ENCODE measurements at places on chromosomes 12 and 14.

- DNase-seq: no peak
Measured at GRCh38 chr12:28033538-28033915, 61.0 kb upstream of the PTHLH start.

- no peak for DNase-seq
Measured at GRCh38 chr12:32918890-32919801, 22.6 kb upstream of the PKP2 start.

DNA sequence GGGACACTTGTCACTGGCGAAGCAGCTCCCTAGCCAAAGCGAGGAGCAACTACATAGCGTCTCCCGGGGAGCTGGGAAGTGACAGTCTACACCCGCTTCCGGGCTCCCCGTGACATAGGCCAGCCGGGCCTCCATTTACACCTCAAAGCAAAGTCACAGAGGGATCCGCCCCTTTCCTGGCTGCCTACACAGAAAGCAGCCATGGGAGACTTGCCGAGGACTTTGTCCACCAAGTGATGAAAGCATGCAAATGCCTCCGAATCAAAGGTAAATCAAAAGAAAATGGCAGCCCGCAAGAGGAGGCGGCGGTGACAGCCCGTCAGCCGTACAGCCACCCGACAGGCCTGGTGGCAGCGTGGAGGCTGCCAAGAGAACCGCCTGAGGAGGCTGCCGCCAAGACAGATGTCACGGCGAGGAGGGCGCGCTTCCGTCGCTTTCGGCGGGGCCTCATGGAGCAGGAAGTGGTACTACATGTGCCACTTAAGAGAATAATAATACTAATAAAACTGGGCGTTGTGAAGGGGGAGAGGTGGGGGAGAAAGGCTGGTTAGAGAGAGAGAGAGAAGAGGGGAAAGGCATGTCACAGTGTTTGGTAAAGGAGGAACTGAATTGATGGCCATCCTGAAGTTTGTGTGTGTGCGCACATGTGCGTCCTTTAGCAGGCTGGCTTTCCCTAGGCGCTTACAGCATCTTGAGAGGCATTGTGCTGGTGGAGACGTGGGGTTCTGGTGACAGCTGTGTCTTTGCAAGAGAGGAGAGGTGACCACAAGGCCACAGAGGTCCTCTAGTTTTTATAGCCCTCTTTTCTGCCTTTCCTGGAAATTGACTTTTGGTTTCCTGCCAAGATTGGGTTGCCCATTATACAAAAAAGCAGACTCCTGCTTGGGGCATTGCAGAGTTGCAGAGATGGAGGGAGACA lies 661.7 kb downstream of the VRK1 start:
- DNase-seq: peak; percentile 66

DNA sequence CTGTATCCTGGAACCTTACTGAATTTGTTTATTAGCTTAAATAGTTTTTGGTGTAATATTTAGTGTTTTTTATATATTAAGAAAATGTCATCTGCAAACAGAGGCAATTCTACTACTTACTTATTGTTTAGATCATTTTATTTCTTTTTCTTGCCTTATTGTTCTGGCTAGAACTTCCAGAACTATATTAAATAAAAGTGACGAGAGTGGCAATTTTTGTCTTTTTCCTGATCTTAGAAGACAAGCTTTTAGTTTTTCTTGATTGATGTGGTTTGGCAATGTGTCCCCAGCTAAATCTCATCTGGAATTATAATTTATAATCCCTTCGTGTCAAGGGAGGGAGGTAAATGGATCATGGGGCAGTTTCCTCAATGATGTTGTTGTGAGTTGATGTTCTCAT lies 857.8 kb downstream of the SLC6A15 start:
- DNase-seq: no peak

GRCh38 chr12:67433385-67434175 lies 164.4 kb downstream of the CAND1 start:
- no peak for DNase-seq

- peak; percentile 16 for DNase-seq
Measured at GRCh38 chr12:5796171-5796958, 148.7 kb downstream of the ANO2 start.

GRCh38 chr12:106248312-106248845 lies 559 bp upstream of the CKAP4 start:
- no peak for DNase-seq

GRCh38 chr14:97178781-97179180 lies 381.6 kb downstream of the VRK1 start:
- DNase-seq: no peak

GRCh38 chr12:47884501-47884900 lies 20.3 kb downstream of the VDR start:
- DNase-seq: no peak

- no peak for DNase-seq
Measured at GRCh38 chr12:130476451-130477135, 138.9 kb downstream of the PIWIL1 start.

DNA sequence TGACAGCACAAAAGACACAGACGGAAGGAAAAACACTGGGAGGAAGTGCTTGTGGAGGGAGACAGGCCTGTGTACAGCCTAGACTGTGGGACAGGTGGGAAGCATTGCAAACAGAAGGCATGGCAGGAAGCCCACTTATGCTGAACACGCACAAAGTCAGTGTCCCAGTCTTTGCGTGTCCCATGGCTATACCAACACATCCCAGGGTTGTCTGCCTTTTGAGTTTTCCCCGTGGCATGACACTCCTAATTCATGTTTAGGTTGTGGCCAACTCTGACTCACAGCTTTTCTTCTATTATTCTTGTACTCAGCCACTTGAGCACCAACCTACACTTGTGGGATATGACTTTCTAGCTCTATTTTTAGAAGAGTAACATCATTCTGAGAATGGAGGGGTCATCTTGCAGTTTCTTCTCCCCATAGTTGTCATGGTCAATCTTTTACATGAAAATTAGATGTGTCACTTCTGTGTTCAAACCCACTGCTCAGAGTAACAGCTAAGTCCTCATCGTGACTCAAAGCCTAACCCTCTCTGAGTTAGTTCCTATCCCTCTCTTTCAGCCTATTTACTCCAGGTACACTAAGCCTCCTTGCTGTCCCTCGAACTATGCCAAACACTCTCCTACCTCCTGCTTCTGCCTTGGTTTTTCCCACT lies 27.5 kb upstream of the JPH4 start:
- no peak for DNase-seq

DNA sequence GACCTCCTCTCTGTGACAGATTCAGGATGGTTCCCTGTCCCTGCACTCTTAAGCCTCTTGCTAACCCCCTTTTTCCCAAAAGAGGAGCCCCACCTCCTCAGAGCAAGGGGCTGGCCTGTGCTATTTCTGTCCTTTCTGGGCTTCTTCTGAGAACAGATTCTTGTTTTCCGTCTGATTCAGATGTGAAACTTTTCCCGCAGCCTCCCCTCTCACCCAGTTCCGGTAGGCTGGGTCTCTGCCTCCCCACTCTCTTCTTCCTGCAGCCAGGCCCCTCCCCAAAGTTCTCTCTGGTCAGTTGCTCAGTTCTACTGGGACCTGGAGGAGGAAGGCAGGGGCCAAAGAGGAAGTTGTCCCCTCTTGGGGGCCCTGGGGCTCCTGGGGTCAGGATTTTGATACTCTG lies 11.8 kb downstream of the PDE1B start:
- DNase-seq: no peak

DNA sequence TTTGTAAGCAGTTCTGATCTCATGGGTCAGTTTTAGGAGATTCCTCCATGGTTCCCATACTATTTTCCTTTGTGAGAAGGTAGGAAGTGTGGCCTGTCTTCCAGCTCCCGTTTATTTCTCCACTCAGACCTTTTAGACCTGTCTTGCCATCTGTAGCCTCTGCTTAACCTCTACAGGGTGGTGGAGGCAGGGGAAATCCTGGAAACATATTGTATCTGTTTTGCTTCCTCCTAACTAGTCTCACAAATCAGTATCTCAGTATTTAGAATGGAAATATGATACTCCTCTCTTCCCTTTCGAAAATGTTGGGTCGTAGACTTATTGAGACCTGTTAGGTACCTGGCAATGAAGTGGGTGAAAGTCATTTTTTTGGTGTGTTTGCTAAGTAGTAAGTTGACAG lies 399.4 kb upstream of the RGS6 start:
- DNase-seq: no peak

DNA sequence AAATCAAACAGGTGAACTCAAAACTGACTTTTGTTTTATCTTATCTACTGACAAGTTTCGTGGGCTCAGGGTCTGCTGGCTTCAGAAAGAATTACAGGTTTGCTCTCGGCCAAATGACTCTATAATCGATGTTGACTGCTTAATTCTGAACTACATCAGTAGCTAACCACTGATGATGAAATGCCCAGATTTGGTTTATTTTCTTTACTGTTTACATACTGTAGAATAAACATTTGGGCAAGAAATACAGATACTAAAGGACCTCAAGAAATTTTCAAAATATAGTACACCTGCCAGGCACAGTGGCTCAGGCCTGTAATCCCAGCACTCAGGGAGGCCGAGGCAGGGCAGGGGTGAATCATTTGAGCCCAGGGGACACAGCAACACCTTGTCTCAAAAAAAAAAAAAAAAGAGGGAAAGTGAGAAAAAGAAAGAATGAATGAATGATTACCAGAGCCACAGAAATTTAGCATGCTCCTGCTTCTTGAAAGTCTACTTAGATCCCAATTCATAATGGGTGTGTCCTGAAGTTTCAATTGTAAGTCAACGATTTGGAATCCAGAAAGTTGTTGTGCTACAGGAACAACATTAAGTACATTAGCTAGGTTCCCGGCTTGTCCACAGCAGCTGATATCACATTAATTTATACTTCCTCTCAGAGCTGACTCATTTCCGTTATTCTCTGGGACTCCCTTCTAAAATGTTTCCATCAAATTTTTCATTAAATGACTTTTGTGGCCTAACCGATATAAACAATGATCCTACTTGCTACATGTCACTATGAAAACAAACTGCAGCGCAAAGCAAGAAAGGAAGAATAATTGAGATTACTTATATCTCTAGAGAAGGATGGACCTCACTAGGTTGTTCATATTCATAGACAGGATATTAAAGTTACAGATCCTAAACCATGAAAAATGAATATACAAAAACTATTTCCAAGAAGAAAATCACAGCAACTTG lies 134.3 kb downstream of the MED13L start:
- no peak for DNase-seq

GRCh38 chr12:3533703-3534386 lies 42.8 kb downstream of the PRMT8 start:
- DNase-seq: no peak

- no peak for DNase-seq
Measured at GRCh38 chr14:106670011-106670410, 1143.6 kb downstream of the TMEM121 start.

DNA sequence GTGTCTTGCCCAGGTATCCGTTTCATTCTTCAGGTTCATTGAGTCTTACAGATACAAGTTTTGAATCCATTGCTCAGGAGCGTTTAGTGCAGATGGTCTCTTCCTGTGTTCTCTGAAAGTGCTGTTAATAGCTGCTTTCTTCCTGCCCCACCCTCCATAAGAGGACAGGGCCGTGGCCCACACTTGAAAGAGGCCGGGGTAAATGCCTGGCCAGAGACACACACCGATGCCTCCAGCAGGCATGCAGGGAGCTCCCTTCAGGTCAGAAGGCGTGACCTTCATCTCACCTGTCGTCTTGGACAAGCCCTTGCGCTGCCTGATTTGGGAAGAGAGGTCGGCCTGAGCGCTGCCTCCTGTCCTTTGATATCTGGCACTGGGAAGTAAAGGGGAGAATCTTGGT lies 11.6 kb downstream of the PRKAB1 start:
- DNase-seq: no peak

DNA sequence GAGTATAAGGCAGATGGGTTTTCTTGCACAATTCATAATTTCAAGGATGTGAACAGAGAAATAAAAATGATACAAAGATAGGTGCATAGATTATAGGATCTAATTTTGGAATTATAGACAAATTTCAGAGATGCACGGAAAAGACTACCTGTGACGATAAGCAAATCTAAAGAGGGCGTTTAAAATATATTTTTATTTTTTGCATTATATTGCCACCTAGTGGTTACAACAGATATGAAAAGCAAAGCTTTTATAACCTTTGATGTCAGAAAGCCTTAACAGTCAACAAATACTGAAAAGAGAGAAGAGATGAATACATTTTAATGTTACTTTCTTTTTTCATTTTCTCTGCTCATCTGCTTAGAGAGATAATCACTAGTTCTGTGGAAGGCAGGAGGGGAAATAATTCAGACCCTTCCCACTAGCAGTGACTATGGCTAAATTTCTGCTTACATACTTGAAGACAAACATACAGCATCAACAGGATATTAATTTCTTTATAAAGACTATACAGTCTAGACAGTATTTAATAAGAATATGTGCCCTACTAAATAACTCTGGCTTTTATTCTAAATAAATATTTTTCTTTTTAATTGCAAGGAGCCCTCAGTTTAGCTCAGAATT lies 46.3 kb downstream of the NTS start:
- no peak for DNase-seq

- no peak for DNase-seq
Measured at GRCh38 chr12:107223821-107224220, 130.5 kb upstream of the CRY1 start.

GRCh38 chr12:83796531-83796930 lies 1109.8 kb downstream of the TMTC2 start:
- no peak for DNase-seq

DNA sequence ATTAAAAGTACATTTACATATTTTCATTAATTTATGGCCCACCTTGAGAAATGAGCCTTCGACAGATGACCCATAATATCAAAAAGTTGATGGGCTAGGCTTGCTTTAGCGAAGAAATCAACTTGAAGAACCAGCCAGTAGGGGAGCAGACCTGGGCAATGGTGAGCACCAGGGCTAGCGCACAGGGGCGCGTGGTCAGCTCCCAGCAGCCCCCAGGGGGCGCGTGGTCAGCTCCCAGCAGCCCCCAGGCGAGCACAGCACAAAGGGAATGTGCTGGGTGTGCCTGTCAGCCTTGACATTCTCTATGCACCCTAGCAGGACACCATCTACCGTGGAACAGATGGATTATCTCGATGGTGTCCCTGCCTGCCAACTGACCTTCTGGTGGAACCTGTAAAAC lies 15.3 kb upstream of the SOX5 start:
- DNase-seq: no peak

GRCh38 chr12:130828895-130829294 lies 10.2 kb downstream of the STX2 start:
- no peak for DNase-seq

DNA sequence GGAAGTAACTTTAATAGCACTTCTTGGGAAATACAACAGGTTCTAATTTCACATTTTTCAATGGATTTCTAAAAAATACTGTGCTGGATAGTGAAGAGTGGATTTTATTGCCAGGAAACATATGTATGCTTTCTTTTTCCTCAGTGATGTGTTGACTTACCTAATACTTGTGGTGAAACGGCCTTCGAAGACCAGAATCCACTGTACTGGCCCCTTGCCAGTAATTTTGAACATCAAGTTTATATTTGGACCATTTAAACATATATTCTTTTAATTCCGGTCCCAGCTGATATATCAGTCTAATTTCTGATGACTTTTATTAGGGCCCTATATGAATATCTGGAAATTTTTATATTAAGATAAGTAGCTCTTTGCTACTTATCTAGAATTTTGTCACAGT lies 1.8 kb downstream of the MSRB3 start:
- DNase-seq: no peak

GRCh38 chr12:104712968-104713367 lies 245.1 kb downstream of the SLC41A2 start:
- no peak for DNase-seq

GRCh38 chr12:89838833-89839232 lies 130.2 kb upstream of the ATP2B1 start:
- no peak for DNase-seq

Measured in activated CD4-positive, alpha-beta T cell treated with anti-CD3 and anti-CD28 coated beads for 24 hours (primary cell).